ENCODE measurements at places on chromosomes 5 and 9.

- no peak for DNase-seq
Observed at GRCh38 chr5:121949885-121950284, 11.9 kb upstream of the SRFBP1 start.

DNA sequence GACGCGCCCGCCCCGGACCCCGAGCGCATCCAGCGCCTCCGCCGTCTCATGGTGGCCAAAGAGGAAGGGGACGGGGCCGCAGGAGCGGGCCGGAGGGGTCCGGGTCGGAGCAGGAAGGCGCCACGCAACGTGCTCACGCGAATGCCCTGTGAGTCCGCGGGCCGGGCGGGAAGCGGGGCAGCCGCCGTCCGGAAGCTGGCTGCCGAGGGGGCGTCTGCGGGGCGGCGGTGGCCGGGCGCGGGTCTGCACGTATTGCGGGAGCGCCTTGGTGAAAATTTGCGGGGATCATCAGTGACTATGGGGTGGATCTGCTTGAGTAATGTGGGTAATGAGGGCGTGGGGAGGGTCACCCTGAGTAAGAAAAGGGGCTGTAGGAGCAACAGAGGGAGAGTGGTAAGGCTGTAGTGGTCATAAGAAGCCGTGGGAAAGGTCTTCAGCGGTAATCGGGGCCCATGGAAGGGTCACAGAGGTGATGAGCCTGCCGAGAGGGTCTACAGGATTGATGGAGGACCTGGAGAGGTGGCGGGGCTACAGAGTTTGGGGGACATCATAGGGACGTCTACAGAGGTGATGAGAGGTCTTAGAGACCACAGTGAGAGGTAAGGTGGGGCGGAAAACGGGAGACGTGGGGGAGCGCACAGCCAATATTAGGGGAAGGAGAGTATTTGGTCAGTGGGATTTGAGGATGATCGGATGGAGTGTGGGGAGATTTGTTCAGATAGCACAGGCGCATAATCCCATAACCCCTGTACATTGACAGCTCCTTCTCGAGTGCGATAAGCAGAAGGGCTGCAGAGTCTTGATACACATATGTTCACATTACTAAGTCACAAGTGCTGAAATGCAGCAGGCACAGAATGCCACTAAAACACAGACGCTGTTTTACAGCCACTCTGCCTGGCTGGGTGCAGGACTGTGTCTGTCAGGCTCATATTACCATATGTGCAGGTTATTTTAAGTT lies 819 bp downstream of the LSM11 start:
- no peak for DNase-seq

DNA sequence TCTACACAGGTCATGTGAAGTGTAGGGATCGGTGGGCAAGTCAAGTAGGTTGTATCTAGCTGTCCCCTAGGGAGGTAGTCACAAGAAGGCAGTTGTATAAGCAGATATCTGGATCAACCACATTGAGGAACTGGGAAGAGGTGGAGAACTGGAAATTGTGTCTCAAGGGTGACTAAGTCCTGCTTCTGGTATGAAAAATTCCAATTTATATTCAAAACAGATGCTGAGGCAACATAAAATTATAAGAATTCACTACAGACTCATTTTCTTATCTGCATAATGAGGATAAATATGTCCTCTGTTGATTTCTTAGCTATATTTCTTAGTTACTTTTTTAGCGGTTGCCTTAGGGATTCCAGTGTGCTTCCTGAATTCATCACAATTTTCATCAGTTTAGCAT lies 46.8 kb downstream of the GALNT12 start:
- DNase-seq: no peak

DNA sequence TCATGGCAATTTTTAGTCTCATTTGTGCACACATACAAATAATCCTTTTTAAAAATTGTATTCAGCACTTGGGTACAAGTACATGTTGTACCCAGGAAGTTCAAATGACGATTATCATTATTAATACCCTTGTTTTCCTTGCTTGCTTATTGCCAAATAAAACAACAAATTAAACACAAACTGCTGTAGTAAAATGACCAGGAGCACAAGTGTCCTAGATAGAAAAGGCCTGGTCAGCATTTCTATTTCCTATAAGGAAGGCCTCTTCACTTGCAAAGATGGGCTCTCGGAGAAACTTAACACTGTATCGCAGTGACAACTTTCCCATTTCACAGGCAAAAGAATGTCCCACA lies 34.7 kb upstream of the PLPP1 start:
- DNase-seq: no peak

DNA sequence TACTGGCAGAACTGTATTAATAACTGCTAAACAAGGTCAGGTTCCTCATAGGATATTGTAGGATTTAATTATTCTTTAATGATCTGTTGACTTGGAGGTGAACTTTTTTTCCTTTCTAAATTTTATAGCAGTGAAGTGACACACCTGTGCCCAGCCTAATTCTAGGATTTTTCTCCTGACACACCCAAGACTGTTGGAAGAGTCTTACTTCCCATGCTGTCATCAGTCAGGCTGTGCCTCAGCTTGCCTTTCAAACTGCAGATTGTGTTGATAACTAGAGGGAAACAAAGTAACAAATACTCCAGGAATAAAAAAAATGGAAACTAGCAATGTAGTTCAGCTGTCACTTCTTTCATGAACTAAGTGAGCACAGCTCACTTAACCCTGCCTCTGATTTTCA lies 22.0 kb downstream of the OTULIN start:
- DNase-seq: no peak

DNA sequence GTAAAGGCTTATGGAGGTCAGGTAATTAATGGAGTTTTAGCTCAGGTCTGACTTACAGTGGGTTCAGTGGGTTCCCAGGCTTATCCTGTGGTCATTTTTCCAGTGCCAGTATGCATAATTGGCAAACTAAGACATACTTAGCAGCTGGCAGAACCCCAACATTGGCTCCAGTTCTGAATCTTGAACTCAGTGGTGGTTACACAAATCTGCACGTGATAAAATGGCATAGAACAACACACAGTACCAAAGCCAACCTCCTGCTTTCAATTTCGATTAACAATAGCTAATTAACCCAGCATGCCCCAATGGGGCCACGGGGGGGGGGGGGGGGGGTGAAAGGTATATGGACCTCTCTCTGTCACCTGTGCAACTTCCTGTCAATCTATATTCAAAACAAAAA lies 19.0 kb upstream of the BARX1 start:
- DNase-seq: no peak

DNA sequence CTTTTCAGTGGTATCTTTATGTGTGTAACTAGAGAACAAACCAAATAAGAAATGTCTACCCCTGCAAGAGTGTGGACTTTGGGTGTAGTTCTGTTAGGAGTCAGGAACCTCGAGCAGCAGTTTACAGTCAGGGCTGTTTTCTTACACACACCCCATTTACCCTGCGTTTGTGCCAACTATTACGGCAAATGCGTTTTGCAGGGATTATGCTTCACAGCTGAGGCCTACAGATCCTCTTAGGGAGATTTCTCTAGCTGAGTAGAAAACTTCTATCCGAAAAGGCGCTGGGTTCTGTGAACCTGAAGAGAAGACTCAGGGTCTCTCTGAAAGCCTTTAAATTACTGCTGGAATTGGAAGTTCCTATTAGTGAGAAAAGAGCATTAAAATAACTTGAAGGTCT lies 51.4 kb downstream of the ACER2 start:
- DNase-seq: no peak

Measured in NCI-H2107 (cell line).